GM12865 (cell line): ENCODE measurements at places on chromosomes 6 and 20.

GRCh38 chr20:40637176-40637575, 51.9 kb downstream of the MAFB start:
- DNase-seq: no peak

DNA sequence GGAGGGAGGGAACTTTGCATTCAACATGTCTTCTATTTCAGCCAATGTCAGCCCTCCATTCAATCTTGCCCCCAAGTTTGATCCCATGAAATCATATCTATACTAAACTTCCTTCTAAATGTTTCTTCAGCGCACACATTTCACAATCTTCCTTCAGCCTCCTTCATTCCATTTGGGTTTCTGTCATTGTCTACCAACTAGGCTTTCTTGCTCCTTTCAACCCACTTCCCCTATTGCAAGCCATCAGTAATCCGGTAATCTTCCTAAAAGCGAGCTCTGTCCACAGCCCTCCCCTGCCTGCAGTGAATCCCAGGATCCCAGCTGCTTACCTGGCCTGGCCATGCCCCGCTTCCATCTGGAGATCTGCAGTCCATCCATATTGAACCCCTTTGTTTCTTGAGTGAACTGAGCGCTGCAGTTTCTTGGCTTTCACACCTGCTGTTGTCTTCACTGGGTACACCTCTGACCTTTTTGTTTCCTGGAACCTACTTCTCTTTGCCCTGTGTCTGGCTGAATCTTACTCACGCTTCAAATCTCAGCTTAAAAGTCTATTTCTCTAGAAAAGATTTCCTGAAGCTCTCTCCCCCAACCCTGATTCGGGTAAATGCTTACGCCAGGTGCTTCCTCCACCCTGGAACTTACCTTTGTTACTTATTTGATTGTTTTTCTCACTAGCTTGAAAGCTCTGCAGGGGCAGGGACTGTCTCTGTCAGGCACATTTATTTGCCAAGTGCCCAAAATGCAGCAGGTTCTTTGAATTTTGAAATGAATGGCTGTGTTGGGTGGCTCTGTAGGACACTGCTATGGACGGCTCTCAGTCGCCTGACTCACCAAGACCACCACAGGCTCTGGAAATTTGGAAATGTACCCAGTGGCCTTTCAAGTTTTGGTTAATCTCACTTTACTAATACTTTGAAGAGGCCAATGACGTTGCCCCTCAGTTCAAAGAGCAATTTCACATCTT, 50.3 kb downstream of the ADTRP start:
- no peak for DNase-seq

GRCh38 chr6:130365166-130366106, at the start of gene TMEM200A:
TSS of gene TMEM200A (plus strand) at chr6:130366017. CDS start at chr6:130440423, 74,406 bp downstream.
- peak; percentile 46 for DNase-seq

DNA sequence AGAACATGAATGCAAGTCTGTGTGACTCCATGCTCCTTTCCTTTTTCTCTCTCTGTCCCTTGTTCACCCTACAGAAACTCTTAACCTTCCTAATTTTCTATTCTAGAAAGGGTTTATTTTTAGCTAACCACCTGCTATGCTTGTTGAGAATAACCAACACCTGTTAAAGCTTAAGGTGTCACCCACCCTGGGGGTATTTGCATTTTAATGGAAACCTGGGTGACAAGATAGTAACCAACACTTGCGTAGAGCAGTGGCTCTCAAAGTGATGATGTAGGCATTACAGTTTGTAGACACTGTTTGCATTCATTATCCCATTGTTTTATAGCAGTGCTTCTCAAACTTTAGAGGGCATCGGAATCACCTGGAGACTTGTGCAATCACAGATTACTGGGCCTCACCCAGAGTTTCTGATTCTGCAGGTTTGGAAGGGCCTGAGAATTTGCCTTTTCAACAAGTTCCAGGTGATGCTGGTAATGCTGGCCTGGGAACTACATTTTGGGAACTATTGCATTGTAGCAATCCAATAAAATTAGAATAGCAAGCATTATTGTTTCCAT, 114.4 kb upstream of the ARMC2 start:
- DNase-seq: no peak

- DNase-seq: no peak
These were observed 5.9 kb downstream of the PTCRA start for GRCh38 chr6:42921801-42922200.

- no peak for DNase-seq
These were observed 616.4 kb upstream of the ARID1B start for GRCh38 chr6:156160795-156161165.

DNA sequence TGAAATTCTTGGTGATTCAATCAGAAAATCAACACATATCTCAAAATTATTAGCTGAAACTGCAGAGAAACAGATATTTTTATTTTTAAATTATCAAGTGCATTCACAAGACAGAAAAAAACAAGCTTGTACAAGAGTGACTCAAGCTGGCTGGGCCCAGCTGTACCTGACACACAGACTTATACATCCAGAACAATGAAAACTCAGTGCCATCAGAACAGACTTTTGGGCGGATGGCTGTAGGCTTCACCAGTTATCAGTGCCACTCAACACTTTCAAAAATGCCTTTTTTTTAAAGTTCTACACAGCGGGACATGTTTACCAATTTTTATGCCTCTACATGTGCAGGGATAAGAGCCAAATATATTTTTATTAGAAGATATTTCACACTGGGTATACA, 102.8 kb downstream of the MYB start:
- no peak for DNase-seq

GRCh38 chr6:31197559-31198305, 27.2 kb upstream of the POU5F1 start:
- DNase-seq: peak; percentile 97

GRCh38 chr20:37896932-37897548, 5.9 kb upstream of the VSTM2L start:
- peak; percentile 18 for DNase-seq

GRCh38 chr6:133132466-133132971, 108.6 kb upstream of the EYA4 start:
- no peak for DNase-seq

- no peak for DNase-seq
These were observed 937.8 kb upstream of the MANEA start for GRCh38 chr6:94639564-94639963.

GRCh38 chr20:21804802-21805201, 99.3 kb downstream of the PAX1 start:
- no peak for DNase-seq

DNA sequence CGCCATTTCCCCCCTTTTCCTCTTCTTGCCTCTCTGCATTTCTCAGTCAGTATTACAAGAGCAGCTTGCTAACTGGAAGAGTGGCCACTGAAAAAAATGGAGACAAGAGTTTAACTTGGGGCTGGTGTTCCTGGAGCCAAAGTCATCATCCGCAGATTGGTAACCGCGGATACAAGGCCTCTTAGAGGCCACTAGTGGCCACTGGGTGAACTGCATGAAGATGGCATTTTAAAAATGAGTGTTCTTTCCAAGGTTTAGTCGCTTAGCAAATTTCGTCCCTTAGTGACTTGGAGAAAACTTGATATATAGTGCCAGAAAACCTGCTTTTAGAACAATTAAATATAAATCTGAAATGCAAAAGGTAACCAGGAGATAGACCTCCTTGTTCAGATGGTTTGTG, 4.8 kb downstream of the F13A1 start:
- peak; percentile 65 for DNase-seq

- DNase-seq: peak; percentile 29
These were observed 102.0 kb downstream of the POPDC3 start for GRCh38 chr6:105077596-105078385.

DNA sequence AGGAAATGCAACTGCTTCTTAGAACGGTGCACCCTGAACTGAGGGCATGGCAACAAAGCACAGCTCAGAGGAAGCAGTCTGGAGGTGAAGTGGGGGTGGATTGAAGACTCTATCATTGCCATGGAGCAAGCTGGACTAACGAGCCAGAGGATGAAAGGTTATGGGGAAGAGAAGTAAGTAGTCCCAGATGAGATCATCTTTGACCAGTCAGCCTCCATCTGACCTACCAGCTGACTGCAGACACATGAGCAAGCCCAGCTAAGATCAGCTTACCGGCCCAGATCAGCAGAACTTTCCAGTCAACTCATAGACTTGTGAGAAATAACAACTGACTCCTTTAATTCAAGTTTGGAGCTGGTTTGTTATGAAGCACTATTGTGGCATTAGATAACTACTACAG, 9.1 kb upstream of the JAG1 start:
- no peak for DNase-seq

DNA sequence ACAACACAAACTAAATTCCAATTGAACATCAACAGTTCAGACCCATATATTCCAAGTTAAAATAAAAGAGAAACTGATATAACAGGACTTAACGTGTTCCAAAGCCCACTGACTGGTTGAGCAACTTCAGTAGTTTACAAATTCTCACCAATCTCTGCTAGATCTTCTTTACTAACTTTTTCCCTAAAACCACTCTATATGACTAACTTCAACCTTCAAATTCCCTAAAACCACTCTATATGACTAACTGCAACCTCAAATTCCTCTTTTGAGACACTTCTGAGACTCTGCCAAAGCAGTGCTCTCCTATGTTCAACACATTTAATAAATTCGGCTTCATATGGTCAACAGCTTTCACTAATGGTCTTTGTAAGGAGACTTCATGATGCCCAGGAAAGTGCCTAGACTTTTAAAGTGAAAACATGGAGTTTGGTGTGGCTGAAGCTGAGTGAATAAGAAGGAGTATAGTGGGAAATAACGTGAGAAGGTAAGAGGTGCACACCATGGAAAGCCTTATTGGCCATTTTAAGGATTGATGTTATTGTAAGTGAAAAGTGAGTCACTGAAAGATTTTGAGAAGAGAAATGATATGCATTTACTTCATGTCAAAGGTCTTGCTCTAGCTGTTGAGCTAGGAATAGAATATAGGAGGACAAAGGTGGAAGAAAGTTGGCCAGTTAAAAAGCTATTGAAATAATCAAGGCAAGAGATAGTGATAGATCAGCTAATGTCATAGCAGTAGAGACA, 134.0 kb upstream of the HCRTR2 start:
- DNase-seq: no peak
